Activated CD4-positive, CD25-positive, alpha-beta regulatory T cell treated with anti-CD3 and anti-CD28 coated beads, Interleukin-2, amount 50 U/mL, for 72 hours (primary cell): ENCODE measurements at places on chromosomes 13 and 19.

DNA sequence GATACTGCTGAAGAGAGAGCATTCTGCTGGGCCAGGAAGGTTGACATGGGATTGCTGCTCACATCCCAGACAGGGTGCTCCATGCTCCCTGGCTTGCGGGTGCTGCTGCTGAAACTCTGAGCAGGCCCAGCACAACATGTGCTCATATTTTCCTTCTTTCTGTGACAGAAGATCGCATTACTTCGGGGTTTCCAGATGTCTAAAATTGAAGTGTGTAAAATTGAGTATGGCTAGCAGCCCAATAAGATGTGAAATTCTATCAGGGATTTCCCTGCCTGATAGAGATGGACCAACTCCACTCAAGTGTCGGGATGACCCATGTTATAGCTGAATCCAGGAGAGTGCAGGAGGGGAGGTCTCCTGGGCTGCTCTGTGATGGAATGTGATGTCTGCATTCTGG is 55.6 kb upstream of the KL start:
- DNase-seq = no peak

DNA sequence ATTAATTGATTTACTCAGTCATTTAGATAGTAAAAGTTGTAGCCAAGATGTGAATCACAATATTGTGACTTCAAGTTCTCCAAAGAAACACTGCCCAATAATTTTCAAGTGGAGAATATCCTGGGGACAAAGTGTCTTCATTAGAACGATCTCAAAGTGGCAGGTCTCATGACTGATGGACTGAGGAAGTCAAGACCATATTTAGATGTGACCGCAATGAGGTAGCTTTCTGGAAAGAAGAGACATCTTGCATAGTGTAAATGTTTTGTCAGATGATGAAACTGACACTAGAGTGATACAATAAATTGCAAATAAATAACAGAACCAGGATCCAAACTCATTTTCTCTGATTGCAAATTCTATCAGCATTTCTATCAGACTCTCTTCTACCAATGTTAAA is 1476.9 kb downstream of the EFNB2 start:
- no peak for DNase-seq

DNA sequence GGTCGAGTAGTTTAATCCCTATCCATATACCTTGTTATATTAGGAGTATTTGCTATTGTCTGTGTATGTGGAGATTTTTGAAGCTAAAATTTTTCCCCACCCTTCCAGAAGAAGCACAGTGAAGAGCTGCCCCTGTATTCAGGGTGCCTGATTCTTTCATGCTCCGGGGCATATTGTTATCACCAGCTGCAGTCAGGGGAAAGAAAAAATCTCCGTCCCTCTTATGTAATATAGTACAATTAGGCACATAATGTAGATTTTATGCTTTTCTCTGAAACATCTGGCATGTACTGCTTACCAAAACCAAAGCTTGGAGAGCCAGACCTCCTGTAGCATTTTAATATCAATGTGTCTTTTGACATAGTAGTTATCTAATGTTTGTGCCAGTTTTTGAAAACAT is 214.9 kb upstream of the EDNRB start:
- no peak for DNase-seq

DNA sequence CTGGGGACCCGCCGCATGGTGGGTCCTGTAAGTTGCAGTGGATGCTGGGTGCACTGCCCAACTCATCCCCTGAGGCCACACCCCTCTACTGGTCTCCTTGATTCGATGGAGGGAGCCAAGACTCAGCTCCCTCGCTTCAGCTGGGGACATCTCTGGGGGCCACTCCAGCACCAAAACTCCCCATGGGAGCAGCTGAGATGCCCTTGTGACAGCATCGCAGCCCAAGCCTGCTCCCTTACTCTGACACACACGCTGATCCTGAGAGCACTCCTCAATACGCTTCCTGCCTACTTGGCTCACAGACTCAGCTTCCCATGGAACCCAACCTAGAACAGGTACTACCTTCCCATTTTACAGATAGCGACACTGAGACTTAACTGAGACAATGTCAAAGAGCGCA is 56.2 kb downstream of the PEPD start:
- peak; percentile 9 for DNase-seq

- no peak for DNase-seq
Measured at GRCh38 chr19:50331221-50331993, 2.2 kb upstream of the KCNC3 start.

GRCh38 chr13:32334671-32335070 is 19.4 kb downstream of the BRCA2 start:
- no peak for DNase-seq

- no peak for DNase-seq
Measured at GRCh38 chr13:60838581-60838980, 441.6 kb downstream of the TDRD3 start.

GRCh38 chr19:961866-962620 is 22.1 kb upstream of the WDR18 start:
- no peak for DNase-seq

DNA sequence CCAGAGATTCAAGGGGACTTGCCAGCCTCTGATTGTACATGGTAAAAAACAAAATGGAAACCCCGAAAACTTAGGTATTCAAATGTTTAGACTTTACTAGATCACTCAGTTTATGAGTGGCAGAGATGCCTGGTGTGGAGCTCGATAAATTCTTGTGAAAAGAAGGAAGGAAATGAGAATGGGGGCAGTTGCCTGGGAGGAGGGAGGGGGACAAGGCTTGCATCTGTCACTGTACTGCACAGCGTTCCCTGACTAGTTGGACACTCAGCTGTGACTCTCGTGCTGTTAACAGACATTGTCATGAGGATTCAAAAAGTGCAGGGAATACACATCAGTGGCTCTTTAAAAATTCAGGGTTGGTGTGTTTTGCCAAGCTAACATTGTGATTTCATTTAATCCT is 232.9 kb downstream of the ZIC5 start:
- DNase-seq = no peak

DNA sequence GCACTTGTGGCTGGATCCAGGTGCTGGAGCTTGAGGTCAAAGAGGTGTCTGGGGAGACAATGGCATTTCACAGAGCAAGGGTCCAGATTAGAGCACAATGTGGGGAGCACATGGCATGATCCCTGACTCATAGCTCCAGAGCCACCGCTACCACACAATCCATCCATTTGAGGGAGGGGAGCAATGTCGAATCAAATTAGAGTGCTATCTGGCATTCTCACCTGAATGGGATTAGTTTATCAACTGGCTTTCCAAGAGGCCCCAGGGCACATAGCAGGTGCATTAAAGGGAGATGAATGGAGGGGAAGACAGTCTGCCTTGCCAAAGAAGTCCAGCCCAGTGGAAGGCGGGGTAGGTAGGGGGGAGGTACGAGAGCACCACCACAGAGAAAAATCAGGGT is 194.4 kb upstream of the GPR12 start:
- DNase-seq = no peak

DNA sequence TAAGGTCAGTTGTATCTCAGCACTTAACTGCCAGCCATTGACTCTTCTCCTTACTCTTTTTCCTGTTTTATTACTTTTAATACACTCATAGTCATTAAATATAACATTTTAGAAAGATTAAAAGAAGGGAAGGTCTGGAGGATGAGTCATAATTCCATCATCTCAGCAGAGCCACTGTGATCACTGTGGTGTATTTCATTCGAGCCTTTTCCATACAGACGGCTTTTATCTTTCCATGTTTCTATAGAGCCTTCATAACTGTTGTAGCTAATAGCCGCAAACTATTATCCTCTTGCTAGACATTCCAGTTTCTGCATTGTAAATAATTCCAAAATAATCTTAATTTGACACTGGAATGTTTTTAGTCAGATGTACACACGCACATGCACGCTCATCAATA is 4.7 kb upstream of the FLT1 start:
- DNase-seq = no peak

DNA sequence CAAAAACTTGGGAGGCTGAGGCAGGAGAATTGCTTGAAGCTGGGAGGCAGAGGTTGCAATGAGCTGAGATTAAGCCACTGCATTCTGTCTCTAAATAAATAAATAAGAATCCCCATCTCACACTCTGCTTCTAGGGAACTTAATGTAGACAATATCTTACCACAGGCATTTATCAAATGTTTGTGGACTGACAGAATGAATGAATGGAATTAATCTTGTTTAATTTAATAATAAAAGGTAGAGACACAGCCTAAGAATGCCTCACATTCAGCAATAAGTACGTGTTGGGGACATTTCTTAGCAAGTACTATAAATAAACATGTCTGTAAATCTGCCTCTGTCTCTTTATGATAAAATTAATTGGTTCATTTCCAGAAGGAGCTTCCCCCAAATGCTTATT is 36.2 kb upstream of the RBM26 start:
- DNase-seq = no peak

DNA sequence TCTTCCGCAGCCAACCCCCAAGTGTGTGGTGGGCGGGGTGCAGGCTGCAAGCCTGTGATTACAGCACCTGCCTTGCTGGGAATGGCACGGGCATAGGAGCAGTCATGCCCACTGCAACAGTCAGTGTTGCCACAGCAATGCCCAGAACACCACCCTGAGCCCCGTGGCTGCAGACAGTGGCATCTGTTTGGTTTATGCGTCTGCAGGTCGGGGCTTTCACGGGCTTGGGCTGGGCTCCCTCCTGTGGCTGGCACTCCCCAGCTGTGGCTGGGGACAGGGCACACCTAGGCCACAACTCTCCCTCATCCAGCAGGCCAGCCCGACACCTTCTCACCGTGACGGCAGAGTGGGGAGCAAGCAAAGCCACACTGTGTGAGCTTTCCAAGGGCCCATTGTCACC is 115.3 kb upstream of the C1QTNF9B start:
- DNase-seq = no peak

GRCh38 chr13:49298416-49298815 is 50.7 kb downstream of the CDADC1 start:
- DNase-seq = no peak

- DNase-seq = no peak
Measured at GRCh38 chr19:43754253-43754502, 584 bp downstream of the SMG9 start.

GRCh38 chr13:73450583-73450982 is 391.8 kb downstream of the KLF5 start:
- DNase-seq = no peak

- DNase-seq = no peak
Measured at GRCh38 chr13:74661851-74662250, 527.6 kb upstream of the KLF12 start.
